ENCODE measurements at places on chromosomes 5 and 9.

GRCh38 chr9:99803694-99804093 lies 18.0 kb upstream of the NR4A3 start:
- DNase-seq = no peak

DNA sequence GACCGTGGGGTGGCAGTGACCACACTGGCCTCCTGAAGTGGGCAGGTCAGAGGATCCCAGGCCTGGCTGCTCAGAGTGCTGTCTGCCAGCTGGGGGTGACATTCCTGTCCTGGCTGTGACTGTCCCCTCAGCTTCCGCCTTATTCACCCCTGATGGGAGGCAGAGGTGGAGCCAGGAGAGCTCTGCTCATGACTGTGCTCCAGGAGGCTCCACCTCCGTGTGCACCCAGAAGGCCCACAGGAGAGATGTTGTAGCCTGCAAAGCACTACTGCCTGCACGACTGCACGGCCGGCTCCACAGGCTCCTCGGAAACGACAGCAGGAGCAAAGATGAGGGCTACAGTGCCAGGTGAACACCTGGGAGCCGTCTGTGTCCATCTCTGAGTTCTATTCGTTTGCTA lies 60.9 kb downstream of the ROPN1L start:
- no peak for DNase-seq

GRCh38 chr5:91307048-91307447 lies 76.1 kb downstream of the ARRDC3 start:
- DNase-seq = no peak

- DNase-seq = no peak
Measured at GRCh38 chr9:122930541-122931225, 629 bp downstream of the ZBTB26 start.

- no peak for DNase-seq
Measured at GRCh38 chr5:159392871-159393270, 62.6 kb upstream of the IL12B start.

DNA sequence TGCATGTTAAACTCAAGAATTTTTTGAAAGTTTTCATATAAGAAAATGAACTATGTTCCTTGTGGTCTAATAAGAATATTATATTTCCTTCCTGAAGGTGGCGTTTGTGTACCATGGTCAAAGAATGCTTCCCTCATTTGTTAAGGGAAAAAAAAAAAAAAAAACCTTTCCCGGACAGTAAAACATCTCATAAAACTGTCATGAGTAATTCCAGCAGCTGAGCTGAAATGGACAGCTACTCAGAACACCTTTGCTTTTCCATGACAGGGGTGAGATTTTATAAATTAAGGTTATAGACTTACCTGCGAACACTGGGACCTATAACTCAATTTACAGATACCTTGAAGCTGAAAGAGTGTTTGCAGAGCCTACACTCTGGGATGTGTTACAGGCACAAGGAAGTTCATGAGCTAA lies 113.2 kb upstream of the RANBP3L start:
- DNase-seq = peak; percentile 40

- DNase-seq = peak; percentile 83
Measured at GRCh38 chr9:110152704-110153374, 55.1 kb downstream of the C9orf152 start.

GRCh38 chr9:110161940-110162339 lies 46.0 kb downstream of the C9orf152 start:
- DNase-seq = no peak

GRCh38 chr5:109905906-109906305 lies 216.2 kb downstream of the MAN2A1 start:
- DNase-seq = no peak

- DNase-seq = no peak
Measured at GRCh38 chr9:92558612-92559374, 23.0 kb upstream of the ECM2 start.

DNA sequence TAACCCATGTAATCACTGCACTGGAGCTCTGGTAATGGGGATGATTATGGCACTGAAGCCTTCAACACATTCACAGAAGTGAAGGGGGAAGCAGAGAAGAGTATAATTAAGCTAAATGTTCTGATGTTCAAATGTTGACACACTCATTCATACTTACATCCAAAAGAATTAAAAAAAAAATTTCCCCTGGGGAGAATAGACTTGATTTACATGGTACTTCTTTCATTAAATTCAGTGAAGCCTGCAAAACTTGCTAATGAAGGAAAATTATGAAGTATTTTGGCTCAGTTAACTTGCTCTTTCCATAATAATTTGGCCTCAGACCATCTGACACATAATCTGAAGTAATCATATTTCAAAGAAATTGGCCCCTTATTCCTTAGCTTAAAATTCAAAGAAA lies 428.8 kb downstream of the SH3GL2 start:
- DNase-seq = no peak

DNA sequence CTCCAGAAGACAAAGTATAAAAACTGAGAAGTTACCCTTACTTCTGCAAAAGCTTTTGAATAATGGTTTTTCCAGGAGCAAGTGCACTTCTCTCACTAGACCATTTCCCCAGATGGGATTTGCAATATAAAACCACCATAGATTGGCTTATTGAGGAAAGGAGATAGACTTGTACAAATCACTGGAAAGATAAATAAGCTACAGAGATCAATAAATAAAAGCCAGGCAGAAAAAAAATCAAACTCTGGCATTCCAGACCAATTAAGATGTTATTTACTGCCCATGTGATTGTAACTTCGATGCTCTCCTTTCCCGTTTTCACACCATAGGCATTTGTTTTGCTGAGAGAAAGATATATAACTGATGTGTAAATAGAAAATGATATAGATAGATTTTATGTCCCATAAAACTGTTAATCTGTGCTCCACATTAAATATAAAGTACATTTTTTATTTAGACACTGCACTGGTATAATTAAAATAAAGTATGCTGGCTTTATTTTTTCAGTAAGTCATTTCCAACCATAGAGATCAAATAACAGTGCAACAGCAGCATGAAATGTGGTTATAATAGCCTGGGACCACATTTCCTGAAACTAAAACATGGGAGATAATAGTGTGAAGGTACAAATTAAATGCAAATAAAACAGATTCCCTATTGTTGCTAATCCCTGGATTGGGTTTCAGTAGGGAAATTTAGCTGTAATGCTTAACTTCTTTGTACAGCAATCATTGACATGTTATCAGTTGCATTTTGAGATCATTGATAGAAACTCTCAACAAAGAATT lies 177.7 kb downstream of the NR2F1-AS1 start:
- no peak for DNase-seq

- DNase-seq = peak; percentile 74
Measured at GRCh38 chr5:73447530-73448462, 781 bp downstream of the FOXD1 start.

GRCh38 chr5:156694598-156694997 lies 155.5 kb upstream of the PPP1R2B start:
- no peak for DNase-seq

- peak; percentile 57 for DNase-seq
Measured at GRCh38 chr5:68007451-68007850, 208.1 kb upstream of the PIK3R1 start.

DNA sequence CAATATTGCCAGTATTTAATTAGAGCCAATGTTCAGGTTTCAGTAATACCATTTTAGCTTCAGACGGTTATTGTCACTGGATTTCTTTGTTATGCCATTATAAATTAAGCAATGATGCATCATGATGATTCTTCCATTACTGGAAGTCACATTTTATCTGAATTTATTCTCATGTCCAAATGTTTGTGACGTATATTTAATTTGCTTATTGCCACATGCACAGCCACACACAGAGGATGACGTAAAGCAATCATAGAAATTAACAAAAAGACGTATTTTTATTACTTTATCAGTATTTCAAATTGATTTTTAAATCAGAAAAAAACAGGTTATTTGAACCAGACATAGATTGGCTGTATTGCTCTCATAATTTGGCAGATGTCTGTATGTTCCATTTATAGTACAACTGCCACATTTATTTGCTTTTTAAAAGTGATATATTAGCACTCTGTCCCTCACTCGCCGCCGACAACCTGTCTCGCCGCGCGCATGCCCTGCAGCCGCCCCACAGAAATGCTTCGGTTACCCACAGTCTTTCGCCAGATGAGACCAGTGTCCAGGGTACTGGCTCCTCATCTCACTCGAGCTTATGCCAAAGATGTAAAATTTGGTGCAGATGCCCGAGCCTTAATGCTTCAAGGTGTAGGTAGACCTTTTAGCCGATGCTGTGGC lies 970.9 kb downstream of the CDH12 start:
- DNase-seq = no peak

- no peak for DNase-seq
Measured at GRCh38 chr5:171676286-171676944, 109.2 kb upstream of the SMIM23 start.

DNA sequence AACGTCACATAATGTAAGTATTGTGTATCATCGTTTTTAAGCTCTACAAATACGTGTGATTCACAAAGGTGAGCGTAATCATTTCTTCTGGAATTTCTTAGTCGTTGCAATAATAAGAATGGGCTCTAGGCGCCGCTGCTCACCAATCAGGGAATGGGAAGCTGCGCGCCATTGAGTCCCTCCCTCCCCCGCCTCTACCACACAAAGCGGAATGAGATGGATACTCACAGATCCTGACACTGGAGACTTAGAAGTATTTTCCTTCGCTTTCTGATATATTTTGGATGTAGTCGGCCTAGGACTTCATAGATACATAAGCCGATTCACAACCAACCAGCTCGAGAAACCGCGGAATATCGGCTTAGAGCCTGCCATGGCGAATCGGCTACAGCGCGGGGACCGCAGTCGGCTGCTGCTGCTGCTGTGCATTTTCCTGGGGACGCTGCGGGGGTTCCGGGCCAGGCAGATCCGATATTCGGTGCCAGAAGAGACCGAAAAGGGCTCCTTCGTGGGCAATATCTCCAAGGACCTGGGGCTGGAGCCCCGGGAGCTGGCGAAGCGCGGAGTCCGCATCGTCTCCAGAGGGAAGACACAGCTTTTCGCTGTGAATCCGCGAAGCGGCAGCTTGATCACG lies at the start of gene PCDHGA11:
Gene PCDHGA11, plus strand, starts transcription at position 197 of the 634 bp plus-strand sequence. Its CDS starts 177 bp downstream, at position 374.
- peak; percentile 14 for DNase-seq

DNA sequence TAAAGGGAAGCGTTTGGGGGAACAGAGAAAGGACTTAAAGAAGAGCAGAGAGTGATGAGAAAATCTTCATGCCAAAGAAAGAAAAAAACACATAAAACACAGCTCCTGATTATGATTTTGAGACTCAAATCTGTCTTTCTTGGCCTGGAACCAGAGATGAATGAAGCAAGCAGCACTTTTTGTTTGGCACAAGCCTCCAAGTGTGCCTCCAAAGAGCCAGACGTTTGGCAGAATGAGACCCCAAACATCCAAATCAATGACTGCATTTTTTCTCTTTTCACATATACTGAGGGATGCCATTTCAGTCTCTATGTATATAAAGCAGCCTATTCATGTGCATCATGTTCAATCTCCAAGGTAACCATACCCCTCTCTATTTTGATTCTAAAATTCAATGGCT lies 424.2 kb downstream of the TUSC1 start:
- no peak for DNase-seq

DNA sequence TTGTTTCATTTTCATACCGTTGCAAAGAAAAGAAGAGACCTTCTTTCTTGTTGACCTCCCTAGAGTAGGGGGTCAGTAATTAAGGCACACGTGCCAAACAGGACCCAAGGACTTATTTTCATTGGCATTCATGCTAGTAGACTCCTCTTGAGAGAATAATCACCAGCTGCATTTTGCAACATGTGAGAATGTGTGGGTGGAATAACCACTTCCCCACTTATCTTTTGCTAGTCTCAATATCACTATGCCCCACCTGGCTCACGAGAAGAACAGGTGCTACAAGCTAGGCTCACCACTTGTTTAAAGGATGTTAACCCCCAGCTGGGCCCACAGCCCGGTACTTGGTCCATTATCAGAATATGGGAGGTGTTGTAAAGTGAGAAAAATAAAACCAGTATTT lies 460.7 kb upstream of the MEF2C start:
- DNase-seq = no peak

DNA sequence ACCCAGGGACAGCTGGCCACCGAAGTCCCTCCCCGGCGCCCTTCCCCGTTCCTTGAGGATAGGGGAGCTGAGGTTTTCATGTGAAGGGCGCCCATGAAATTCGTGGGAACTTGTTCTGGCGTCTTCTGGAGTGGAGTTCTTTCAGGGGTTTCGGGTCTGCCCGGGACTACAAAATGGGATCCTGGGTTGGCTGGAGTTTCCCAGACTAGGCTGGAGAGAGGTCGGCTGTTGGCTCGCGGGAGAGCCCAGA lies 3.6 kb upstream of the RGMB start:
- DNase-seq = no peak

- DNase-seq = no peak
Measured at GRCh38 chr5:120540097-120540496, 76.0 kb downstream of the PRR16 start.

- DNase-seq = no peak
Measured at GRCh38 chr9:6047020-6047419, 31.6 kb upstream of the RANBP6 start.

DNA sequence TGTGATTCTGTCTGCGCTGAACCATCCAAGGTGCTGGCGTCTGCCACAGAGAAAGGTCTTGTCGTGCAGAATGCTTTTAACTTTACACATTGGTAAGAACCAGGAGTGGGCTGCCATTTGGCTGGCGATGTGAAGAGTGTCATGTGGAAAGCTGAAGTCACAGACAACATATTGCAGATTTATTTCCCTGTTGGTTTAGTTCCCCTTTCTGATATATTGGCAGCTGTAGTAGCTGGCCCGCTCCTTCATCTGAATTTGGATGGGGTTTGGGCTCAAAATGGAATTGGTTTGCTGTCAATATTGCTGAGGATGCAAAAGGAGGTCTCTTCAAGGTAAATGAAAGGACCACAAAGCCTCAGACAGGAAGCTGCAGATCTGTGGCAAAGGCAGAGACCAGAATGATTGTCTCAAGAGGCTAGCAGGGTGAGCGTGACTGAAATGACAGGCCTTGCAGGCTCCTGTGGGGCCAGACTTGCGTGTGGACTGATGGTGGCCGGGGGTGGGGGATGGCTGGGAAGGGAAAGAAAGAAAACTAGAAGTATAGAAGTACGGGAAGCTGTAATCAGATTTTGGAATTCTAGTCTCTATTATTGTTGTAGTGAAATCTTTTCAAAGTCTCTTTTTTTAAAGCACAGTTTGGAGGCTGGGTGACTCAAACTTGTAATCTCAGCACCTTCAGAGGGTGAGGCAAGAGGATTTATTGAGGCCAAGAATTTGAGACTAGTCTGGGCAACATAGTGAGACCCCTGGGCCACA lies 25.1 kb upstream of the CD180 start:
- no peak for DNase-seq

DNA sequence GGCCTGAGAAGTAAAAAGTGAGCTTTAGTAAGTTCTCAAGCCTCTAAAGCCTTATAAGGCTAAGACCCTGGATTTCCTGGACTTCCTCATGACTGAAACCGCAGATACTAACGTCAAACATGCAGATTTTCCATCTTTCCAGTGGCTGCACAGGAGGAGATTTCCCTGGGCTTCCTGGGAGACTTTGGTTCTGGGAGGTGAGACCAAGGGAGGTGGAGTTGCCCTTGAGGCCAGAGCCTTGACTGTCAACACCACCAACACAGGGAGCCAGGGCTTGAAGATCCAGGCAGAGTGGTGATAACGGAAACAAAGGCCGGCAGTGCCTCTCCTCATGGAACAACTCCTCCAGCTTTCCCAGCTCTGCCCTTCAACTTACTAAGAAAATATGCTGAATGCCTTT lies 144.7 kb upstream of the LRRTM2 start:
- no peak for DNase-seq

GRCh38 chr9:76200315-76200714 lies 193.9 kb downstream of the RFK start:
- DNase-seq = no peak

GRCh38 chr5:73120222-73121118 lies at the start of gene TMEM171:
Gene TMEM171, plus strand, starts transcription at chr5:73120575. Its CDS starts 2,799 bp downstream, at chr5:73123374.
- peak; percentile 30 for DNase-seq

All from mesenchymal stem cell (in vitro differentiated cells and primary cell).